ENCODE measurements at places on chromosomes 12 and 14.

GRCh38 chr14:70113211-70113610, 75.5 kb downstream of the SLC8A3 start:
- no peak for DNase-seq

- DNase-seq, result no peak
Measured at GRCh38 chr12:61018571-61018970, 1241.6 kb upstream of the USP15 start.

GRCh38 chr14:65164068-65164824, 61.9 kb upstream of the MAX start:
- no peak for DNase-seq

GRCh38 chr12:16385782-16386646, 38.6 kb downstream of the MGST1 start:
- DNase-seq, result no peak

DNA sequence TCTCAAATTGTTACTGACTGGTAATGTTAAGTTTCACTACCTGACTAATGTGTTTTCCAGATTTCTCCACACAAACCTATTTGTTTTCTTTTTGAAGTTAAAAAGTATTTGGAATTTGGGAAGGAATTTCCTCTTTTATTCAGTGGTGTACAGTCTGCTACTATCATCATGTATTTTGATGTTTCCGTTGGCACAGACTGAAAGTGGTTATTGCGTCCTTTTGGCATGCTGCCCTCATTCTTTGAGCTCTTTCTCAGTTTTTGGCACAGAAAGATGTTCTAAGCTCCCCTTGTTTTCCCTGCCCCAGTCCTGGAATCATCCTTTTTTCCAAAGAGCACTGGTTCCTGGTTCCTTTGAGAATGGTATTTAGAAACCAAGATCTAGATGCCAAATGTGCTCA, 31.4 kb upstream of the RTRAF start:
- DNase-seq, result no peak

GRCh38 chr14:43204816-43205215, 1302.3 kb downstream of the FSCB start:
- DNase-seq, result no peak

GRCh38 chr12:27667540-27667939, 28.7 kb upstream of the REP15 start:
- DNase-seq, result peak; percentile 4

GRCh38 chr12:65867394-65867793, 43.1 kb downstream of the HMGA2 start:
- DNase-seq, result no peak

- no peak for DNase-seq
Measured at GRCh38 chr14:29735459-29735858, 192.2 kb downstream of the PRKD1 start.

GRCh38 chr12:85587158-85587557, 249.1 kb downstream of the RASSF9 start:
- no peak for DNase-seq

DNA sequence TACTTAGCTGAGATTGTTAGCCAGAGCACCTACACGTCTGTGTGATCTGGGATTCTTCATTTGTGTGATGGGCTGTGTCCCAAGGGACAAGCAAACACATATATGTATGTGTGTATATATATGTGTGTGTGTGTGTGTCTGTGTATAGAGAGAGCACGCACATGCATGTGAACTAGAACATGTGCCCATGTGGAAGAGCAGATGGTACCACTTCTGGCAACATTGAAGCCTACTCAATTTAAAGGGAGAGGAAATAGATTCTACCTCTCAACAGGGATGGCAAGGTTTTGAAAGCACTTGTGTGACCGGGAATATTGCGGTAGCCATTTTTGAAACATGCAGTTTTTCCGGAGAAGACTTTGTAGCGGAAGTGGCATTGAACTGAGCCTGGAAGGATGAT, 1.4 kb downstream of the TOMM20L start:
- no peak for DNase-seq

DNA sequence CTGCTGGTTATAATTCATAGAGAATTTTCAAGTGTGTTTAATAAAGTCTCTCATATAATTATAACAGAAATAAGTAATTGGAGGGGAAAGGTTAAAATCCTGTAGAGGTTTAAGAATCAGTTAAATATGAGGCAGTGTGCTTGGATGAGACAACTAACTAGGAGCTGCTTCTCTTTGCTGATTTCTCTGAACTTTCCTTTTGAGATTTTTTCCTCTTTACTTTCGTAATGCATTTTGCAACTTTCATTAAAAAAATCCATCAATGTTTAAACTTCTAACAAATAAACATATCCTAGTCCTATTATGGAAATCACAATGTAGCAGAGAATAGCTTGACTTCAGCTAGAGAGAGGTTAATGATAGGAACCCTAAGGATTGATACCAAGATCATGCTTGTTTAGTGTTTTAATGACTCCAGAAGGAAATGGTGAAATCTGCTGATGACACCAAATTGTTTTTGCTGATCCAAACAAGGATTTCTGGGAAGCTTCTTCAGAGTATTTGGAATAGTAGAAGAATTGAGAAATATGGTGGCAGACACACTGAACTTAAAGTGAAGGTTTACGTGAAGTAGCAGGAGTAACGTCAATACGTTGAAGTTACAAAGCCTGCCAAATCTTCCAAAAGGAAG, 122.6 kb downstream of the RAD51B start:
- DNase-seq, result no peak

GRCh38 chr14:47763188-47763854, 87.9 kb upstream of the MDGA2 start:
- no peak for DNase-seq

GRCh38 chr14:101347893-101348777, 213.2 kb upstream of the DIO3 start:
- DNase-seq, result no peak

- no peak for DNase-seq
Measured at GRCh38 chr14:34592623-34593022, 37.3 kb downstream of the SNX6 start.

GRCh38 chr14:22428700-22429291, 160.2 kb downstream of the DAD1 start:
- DNase-seq, result no peak

DNA sequence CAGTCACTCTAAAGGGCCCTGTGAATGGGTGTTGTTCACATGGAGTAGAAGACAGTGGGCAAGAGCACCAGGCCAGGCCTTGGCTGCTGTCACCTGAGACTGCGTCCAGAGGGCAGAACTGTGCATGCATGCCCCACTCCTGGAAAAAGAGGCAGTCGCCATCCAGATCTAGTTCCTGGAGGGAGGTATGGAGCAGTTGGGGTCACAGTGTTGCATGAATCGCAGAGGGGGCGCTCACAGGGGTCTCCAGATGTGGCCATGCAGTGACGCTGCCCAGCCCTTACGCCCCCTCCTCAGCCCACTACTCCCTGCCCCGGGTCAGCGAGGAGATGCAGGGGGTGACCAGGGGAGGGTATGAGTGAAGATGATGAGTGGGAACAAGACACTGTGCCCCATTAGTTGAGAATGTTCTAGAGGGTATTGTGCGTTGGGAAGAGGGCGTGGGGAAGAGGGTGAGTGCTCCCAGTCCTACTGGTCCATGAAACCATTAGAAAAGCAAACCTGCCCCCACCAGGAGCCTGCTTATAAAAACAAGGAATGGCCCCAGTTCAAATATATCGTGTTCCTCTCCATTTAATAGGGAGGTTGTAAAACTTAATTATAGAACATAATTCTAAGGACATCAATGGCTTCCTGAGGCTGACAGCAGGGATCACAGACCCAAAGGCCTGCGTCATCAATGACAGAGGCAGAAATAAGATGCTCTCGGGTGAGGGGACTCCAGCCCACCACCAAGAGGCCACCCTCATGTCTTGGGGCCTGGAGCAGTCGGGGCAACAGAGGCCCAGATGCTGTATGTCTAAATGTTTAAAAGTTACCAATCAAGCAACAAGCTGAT, 32.2 kb upstream of the BCL7A start:
- no peak for DNase-seq

- no peak for DNase-seq
Measured at GRCh38 chr12:7679251-7680045, 13.7 kb upstream of the APOBEC1 start.

DNA sequence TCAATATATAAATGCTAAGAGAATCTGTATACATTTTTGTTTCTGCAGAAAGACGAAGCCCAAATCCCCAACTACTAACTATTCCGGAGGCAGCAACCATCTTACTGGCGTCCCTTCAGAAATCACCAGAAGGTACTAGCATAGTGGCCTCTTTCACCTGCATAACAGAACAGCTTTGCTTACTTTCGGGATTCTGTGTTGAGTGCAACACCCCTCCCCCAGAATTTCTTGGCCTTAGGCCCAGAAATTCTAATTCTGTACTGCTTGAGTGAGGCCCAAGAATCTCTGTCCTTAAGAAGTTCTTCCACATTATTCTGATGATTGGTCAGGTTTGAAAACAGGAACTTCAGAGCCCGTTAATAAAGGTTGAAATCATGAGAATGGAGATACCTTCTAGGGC, 2.9 kb downstream of the SPX start:
- DNase-seq, result no peak

GRCh38 chr14:20294636-20295035, 11.1 kb downstream of the TTC5 start:
- DNase-seq, result no peak

DNA sequence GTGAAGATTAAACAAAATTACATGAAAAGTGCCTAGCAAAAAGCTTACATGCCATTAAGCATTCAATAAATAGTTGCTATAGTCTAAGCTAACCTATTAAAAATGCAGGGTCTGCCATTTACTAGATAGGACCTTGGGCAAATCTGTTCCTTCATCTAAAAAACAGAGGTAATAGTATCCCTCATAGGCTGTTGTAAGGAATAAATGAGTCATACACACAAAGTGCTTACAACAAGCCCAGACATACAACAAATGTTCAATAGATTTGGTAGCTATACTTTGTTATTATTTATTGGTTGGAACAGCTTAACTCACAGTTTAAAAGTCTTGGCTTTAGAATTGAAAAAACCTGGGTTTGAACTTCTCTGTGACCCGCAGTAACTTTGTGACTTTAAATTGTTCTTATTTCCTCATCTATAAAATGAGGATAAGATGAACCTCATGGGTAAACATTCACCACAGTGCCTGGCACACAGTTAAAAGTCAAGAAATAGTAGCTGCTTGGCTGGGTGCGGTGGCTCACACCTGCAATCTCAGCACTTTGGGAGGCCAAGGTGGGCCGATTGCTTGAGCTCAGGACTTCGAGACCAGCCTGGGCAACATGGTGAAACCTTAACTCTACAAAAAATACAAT, 24.7 kb downstream of the HEATR5A start:
- DNase-seq, result no peak

DNA sequence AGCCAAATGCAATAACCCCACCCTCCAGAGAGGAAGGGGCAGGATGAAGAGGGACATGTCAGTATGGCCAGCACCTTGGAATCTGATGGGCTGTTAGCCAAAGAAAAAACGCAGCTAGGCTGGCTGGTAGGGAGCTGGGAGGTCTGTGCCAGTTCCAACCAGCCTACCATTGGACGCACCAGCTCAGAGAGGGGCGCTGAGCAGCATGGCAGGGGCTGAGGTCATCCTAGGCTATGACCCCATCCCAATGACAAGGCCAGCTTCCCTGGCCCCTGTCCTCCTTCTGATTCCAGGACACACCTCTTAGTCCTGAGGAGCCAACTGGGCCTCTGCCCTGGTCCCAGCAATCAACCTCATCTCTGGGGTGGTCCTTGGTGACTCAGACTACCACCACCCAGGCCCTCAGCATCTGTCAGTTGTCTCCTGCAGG, 12.2 kb downstream of the ACTN1 start:
- no peak for DNase-seq

GRCh38 chr12:50442178-50442908, 41.7 kb downstream of the LARP4 start:
- DNase-seq, result no peak

DNA sequence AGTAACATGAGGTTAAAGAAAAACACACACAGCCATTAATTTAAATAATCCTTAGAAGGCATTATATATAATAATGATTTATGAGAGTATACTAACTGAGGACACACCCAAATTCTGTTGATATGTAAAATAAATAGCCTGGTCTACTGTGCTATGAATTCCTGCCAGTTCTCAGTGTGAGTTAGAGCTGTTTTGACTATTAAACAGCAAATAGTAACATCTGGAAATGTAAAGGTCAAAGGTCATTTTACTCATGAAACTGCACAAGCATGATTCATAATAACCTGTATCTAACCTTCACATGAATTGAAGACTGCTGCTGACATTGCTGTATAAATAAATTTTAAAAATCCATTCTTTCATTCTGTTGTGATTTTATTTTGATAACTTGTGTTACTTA, 966.7 kb downstream of the SLC6A15 start:
- DNase-seq, result no peak

DNA sequence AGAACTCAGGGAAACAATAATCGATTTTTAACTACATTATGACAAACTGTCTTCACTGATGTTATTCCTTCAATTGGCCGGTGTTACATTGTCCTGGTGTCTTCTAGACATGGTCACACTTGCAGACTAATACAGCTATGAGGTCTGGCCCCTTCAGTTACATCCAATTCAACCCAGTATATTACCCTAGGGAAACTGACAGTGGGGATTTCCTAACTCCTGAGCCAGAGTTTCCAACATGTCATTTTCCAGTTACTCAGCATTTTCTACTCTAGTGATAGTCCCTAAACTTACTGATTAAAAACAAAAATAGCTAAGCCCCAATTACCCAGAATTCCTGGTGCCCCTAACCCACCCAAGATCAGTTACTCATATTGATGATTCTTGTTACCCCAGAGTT, 21.1 kb downstream of the IFNG start:
- DNase-seq, result no peak

DNA sequence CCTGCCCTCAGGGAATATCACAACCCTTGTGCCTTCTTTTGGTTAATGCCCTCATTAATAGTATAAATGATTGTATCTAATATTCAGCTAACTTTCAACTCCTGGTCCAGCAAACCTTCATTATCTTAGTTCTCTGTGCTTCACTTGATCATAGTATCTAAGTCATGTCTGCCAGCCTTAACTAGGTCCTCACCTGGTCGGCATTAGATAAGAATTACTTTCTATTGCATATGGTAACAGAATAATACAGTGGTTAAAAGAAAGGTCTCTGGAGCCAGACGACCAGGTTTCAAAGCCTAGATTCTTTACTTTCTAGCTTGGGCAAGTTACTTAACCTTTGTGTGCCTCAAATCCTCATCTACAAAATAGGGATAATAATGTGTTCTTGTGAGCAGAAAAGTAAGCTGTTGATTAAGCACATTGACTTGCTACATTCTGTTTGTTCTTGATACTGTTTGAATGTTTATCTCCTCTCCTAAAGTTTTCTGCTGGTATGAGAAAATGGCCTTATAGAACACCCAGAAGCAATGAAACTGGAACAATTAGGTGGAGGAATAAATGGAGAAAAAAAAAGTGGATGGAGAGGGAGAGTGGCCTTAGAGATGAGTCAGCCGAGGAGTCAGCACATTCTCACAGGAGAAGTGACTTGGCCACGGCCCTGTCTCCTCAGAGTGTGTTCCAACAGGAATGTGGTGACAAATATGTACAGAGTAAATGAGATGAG, 176.1 kb downstream of the SLC25A21 start:
- no peak for DNase-seq

GRCh38 chr12:15987696-15988095, 76.6 kb downstream of the DERA start:
- DNase-seq, result no peak

GRCh38 chr12:128850400-128850799, 2.9 kb upstream of the GLT1D1 start:
- no peak for DNase-seq
